ENCODE measurements at places on chromosomes 3 and 15. TPM values are rescaled to one million over a fixed set of nuclear protein-coding genes. Genes with fewer than 3 reads are reported as not detected.
A peak's percentile ranks its signal among the peaks of the same experiment; 100 is the strongest.

EPB42 gene
- not detected for total RNA-seq

GRCh38 chr3:113228498-113229286, 17.3 kb downstream of the BOC start:
- H3K36me3 ChIP-seq: peaks cover 2% of the 10 kb centered on the region
- peaks cover 8% of the 10 kb centered on the region for H3K4me1 ChIP-seq
- H3K4me3 ChIP-seq: no peak overlapping the region
- no peak overlapping the region for H3K27ac ChIP-seq
- no peak for DNase-seq
- H3K27me3 ChIP-seq: no peaks in the 10 kb centered on the region

DNA sequence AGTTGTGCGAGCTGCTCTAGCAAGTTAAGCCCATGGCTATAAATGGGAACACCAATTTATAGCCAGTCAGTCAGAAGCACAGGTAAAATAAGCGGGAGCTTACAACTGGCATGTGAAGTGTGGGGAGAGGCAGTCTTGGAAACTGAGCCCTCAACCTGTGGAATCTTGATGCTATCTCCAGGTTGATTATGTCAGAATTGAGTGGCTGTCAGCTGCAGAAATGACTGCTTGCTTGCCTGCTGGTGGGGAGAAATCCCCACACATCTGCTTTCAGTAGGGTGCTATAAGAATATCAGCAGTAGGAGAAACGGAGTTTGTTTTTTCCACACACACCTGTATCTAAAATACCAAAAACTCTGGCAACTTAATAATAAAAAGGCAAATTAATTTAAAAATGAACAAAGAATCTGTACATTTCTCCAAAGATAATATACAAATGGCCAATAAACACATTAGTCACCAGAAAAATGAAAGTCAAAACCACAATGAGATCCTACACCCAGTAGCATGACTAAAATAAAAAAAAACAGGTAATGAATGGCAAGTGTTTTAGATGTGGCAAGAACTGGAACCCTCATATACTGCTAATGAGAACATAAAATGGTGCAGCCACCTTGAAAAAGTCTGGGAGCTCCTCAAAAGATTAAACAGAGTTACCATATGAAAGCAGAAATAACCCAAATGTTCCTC, 26.0 kb upstream of the MAP4 start:
- H3K36me3 ChIP-seq: peaks cover 1% of the 10 kb centered on the region
- DNase-seq: peak; percentile 48
- peaks cover 14% of the 10 kb centered on the region for H3K4me1 ChIP-seq
- peak overlapping the region; percentile 11 for H3K27ac ChIP-seq

DNA sequence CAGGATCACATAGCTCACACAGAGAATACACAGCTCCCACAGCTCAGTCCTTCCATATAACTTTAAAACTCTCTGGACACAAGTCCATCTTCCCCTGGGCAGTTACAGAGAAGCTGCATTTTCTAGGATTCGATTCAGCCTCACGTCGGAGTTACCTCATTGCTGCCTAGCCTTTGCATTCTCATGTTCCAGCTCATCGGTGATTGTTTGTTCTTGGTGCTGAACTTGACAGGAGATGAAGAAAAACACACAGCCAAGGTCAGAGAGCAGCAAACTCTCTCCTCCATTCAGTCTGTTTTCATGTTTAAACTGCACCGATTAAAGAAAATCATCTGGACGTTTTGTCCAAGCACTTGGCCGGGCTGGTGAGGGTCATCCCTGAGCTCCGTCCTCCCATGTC, 375.5 kb upstream of the CFAP20DC start:
- peak overlapping the region; percentile 77 for H3K27ac ChIP-seq
- H3K4me1 ChIP-seq: peaks cover 23% of the 10 kb centered on the region
- no peaks in the 10 kb centered on the region for H3K27me3 ChIP-seq
- no peaks in the 10 kb centered on the region for H3K36me3 ChIP-seq

KCNMB3 gene
- 0.72 TPM for total RNA-seq

- H3K27me3 ChIP-seq: no peaks in the 10 kb centered on the region
- no peaks in the 10 kb centered on the region for H3K36me3 ChIP-seq
- no peaks in the 10 kb centered on the region for H3K4me1 ChIP-seq
- H3K27ac ChIP-seq: no peak overlapping the region
- DNase-seq: no peak
- H3K4me3 ChIP-seq: no peak overlapping the region
Observed at GRCh38 chr3:44289882-44290462, 48.3 kb downstream of the TOPAZ1 start.

- no peaks in the 10 kb centered on the region for H3K27me3 ChIP-seq
- DNase-seq: no peak
- no peak overlapping the region for H3K4me3 ChIP-seq
- H3K4me1 ChIP-seq: peaks cover 11% of the 10 kb centered on the region
- no peaks in the 10 kb centered on the region for H3K36me3 ChIP-seq
Observed at GRCh38 chr15:79956354-79956939, 14.5 kb downstream of the BCL2A1 start.

DNA sequence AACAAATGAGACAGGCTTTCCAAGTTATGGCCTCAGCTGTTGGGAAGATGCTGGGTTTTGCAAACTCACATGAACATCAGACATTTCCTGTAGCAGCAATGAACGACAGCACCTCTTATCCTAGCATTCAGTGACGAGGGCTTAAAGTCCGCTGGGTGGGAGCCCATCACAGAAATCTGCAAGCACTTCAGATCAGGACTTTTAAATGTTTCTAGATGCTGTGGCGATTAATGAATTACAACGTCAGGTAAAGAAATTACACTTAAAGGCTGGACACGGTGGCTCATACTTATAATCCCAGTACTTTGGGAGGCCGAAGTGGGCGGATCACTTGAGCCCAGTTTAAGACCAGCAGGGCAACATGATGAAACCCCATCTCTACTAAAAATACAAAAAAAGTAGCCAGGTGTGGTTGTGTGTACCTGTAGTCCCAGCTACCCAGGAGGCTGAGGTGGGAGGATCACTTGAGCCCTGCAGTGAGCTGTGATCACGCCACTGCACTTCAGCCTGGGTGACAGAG, 3.9 kb downstream of the AEN start:
- peaks cover 29% of the 10 kb centered on the region for H3K4me1 ChIP-seq
- H3K27ac ChIP-seq: no peak overlapping the region
- H3K4me3 ChIP-seq: no peak overlapping the region
- DNase-seq: no peak
- peaks cover 41% of the 10 kb centered on the region for H3K36me3 ChIP-seq

DNA sequence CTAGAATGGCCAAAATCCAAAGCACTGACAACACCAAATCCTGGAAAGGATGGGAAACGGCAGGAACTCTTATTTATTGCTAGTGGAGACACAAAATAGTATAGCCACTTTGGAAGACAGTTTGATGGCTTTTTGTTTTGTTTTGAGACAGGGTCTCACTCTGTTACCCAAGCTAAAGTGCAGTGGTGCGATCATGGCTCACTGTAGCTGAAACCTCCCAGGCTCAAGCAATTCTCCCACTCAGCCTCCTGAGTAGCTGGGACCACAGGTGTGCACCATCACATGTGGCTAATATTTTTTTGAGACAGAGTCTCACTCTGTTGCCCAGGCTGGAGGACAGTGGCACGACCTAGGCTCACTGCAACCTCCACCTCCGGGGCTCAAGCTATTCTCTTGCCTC, 27.3 kb upstream of the GPR160 start:
- no peak overlapping the region for H3K27ac ChIP-seq
- H3K4me1 ChIP-seq: peaks cover 2% of the 10 kb centered on the region
- no peak overlapping the region for H3K4me3 ChIP-seq
- H3K36me3 ChIP-seq: no peaks in the 10 kb centered on the region
- no peaks in the 10 kb centered on the region for H3K27me3 ChIP-seq
- DNase-seq: no peak

DNA sequence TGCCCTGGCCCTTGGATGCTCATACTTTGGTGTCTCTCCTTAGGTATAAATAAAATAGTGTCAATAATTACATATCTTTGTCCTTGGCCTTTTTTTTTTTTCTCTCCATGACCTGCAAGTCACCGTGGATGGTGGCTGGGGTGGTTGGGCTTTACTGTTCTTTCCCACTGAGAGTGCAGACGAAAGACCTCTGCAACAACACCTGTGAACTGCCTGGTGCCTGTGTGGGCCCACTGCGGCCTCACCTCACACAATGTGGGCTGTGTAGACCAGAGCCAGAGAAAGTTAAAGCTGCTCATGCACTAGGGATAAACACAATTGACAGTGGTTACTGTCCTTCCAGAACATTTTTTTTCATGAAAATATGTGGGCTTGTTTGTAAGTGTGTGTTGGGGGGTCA, 39.0 kb downstream of the CCDC32 start:
- no peak overlapping the region for H3K27ac ChIP-seq
- no peaks in the 10 kb centered on the region for H3K36me3 ChIP-seq
- no peaks in the 10 kb centered on the region for H3K27me3 ChIP-seq
- no peak overlapping the region for H3K4me3 ChIP-seq

- no peak overlapping the region for H3K27ac ChIP-seq
- H3K27me3 ChIP-seq: no peaks in the 10 kb centered on the region
- no peaks in the 10 kb centered on the region for H3K36me3 ChIP-seq
- peaks cover 3% of the 10 kb centered on the region for H3K4me1 ChIP-seq
- H3K4me3 ChIP-seq: no peak overlapping the region
- peak; percentile 31 for DNase-seq
Observed at GRCh38 chr15:57118013-57118799, 199.8 kb downstream of the TCF12 start.

DNA sequence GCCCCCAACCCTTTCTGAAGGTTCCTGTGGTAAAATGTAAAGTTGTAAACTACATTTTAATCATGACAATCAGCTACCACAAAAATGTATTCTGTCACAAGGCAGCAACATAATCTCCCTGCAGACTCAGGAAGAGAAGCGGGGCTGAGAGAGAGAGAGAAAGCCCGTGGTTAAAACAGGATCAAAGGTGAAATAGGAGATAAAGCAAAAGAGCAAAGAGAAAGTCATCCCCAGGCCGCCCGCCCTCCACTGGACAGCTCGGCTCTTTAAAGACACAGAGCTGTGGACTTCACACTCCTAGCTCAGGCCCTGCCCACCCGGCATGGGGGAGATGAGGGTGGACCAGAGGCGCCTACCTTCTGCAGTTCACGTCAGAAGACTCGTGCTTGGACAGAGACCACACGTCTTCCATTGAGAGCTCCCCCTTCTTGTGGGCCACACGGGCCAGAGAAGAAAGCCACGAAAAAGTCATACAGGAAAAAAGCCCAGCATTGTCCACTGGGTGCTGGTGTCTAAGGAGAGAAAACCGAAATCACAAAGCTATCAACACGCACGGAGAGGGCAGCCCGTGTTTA, 29.4 kb downstream of the ABCC5 start:
- DNase-seq: peak; percentile 90
- no peaks in the 10 kb centered on the region for H3K27me3 ChIP-seq
- peak overlapping the region; percentile 94 for H3K27ac ChIP-seq
- H3K4me1 ChIP-seq: peaks cover 16% of the 10 kb centered on the region
- H3K36me3 ChIP-seq: peaks cover 16% of the 10 kb centered on the region
- H3K4me3 ChIP-seq: no peak overlapping the region

LMAN1L gene
- not detected for total RNA-seq

Measured in IMR-90 (cell line).